ENCODE measurements at places on chromosomes 3 and 15.

GRCh38 chr3:42961633-42962032, 17.5 kb upstream of the GASK1A start:
- DNase-seq, result no peak

GRCh38 chr3:146322216-146322817, 71.4 kb upstream of the PLSCR4 start:
- DNase-seq, result no peak

- no peak for DNase-seq
These were observed 17.1 kb downstream of the CD80 start for GRCh38 chr3:119542168-119542767.

GRCh38 chr3:115800489-115801075, 177.3 kb downstream of the GAP43 start:
- no peak for DNase-seq

DNA sequence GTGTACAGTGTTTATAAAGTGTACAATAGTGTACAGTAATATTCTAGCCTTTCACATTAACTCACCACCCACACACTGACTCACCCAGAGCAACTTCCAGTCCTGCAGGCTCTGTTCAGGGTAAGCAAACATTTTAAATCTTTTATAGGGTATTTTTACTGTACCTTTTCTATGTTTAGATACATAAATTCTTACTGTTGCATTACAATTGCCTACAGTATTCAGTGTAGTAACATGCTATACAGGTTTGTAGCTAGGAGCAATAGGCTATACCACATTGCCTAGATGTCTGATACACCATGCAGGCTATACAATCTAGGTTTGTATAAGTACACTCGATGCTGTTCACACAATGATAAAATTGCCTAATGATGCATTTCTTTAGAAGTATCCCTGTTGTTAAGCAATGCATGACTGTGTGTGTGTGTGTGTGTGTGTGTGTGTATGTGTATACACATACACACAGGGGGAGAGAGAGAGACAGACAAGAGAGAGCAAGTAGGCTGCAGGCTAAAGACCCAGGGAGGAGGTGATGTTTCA, 72.5 kb upstream of the PRR23C start:
- DNase-seq, result no peak

GRCh38 chr3:14548321-14548729, 8.2 kb upstream of the GRIP2 start:
- no peak for DNase-seq

DNA sequence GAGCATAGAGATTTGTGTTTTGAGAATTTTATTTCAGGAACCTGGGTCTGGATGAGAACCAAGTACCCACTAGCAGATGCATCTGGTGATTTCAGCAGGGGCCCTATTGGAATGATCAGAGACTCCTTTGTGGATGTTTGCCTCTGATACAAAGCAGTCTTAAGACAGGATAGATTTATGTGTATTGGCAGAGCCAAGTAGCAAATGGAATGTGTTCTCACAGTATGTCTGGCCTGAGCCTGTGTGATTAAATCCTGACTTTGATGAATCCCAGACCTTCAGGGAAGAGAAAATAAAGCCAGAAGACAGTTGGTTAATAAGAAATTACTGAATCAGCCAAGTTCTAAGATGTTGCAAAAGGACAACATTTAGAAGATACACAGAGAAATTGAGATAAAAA, 755.5 kb upstream of the SEMA6D start:
- no peak for DNase-seq

DNA sequence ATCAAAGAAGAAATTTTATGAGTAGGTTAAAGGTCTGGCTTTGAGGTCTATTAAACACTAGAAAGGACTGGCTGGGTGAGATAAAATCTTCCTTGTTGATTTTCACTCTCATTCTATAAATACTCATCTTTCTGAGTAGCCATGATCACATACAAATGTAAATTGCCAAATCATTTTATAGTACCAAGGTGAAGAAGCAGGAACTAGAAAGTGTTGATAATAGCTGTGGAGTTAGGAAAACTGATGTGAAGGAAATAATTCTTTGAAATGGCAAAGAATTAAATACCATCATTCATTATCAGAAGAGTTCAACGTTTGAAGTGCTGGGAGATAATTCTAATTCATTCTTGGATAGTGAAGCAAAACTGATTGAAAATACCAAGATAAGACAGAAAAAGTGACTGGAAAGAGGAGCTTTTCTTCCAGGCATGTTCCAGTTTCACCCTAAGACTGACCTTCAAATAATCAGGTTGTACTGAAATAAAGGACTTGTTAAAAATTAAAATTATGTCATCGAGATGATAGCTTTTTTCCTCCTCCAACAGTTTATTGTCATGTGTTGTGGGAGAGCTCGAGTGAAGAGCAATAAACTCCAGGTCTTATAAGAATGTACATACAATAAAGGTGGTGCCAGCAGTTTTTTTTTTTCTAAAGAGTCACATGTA, 17.4 kb downstream of the THBS1 start:
- DNase-seq, result no peak

GRCh38 chr15:27238209-27238608, 267.2 kb downstream of the GABRG3 start:
- no peak for DNase-seq

DNA sequence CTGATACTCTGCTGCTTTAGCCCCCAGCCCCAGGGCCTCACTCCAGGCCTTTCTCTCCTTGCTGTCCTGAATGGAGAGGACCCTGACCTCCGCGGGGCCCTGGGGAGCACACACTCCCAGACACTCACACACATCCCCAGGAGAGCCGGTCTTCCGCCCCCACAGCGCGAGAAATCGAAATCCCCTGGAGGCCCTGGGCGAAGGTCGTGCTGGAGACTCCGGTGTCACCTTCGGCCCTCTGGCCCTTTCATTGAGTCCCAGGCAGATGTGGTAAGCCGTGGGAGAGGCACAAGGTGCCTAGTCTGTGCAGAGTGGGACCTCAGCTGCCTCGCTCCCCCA, 848 bp upstream of the GOLGA8B start:
- no peak for DNase-seq

- no peak for DNase-seq
These were observed 94.4 kb downstream of the DTWD1 start for GRCh38 chr15:49715211-49715610.

DNA sequence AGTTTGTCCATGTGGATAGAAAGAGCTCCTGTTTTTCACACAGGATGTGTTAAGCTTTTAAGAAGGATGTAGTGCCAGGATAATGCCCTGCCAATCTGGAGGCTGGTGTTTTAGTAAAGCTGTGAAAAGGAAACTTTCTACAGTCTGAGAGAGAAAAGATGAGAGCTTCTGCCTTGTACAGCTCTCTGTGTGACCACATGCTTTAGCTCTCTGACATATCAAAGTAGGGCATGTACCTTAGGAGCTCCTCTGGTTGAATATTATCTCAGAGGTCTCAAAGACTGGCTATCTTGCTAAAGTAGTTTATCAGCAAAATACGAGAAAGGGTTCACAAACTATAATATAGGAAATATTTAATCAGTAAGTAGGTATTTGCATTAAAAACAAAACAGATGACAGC, 30.4 kb downstream of the CDIN1 start:
- DNase-seq, result no peak

DNA sequence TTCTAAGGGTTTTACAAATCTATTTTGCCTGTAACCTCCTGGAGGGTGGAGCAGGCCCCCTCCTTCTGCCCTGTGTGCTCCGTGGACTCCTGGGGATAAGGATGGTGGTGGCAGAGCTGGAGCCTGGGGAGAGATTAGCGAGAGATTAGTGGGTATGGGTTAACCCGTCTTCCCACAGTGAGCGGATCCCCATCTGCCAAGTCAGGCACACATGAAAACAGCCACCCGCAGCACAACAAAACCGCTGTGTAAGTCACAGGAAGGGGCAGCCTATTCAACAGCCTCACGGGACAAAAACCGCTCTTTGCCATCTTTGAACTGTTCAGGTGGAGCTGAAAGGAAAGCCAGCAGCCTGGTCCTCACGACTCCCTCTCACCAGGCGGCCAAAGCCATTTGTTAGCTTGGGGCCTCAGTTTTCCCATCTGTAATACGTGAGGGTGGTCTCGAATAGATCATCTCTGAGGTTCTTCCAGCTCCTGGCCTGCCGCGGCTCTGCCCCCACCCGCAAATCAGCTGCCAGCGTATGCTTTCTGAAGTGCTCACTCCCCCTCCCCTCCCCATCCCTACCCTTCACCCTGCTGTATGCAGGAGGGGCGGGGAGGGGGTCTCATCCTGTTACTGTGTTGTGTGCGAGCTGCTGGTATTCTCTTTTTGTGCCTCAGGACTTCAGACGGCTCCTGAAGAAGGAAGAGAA, 43.6 kb downstream of the PDIA5 start:
- no peak for DNase-seq

- no peak for DNase-seq
These were observed 135.1 kb downstream of the ADAMTS17 start for GRCh38 chr15:100206643-100207042.

DNA sequence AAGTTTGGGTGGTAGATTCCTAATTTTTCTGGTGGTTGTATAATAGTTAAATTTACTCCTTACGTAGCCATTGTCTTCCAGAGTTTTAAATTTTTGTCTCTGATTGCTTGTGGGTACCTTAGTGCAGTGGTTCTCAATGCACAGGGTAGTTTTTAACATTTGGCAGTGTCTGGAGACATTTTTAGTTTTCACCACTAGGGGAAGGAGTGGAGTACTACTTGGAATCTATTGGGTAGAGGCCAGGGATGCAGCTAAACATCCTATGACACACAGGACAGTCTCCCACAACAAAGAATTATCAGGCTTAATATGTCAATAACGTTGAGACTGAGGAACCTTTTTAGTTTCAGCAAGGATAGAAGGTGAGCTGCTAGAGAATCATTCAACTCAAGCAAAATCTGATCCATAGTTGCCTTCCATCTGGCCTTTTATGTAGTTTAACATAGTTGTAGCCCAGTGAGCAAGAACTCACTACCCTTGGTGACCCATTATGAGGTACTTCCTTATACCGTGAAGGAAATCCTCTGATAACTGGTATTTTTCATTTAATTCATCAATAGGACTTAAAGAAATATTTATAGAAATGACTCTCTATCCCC, 8.6 kb upstream of the STX19 start:
- no peak for DNase-seq

DNA sequence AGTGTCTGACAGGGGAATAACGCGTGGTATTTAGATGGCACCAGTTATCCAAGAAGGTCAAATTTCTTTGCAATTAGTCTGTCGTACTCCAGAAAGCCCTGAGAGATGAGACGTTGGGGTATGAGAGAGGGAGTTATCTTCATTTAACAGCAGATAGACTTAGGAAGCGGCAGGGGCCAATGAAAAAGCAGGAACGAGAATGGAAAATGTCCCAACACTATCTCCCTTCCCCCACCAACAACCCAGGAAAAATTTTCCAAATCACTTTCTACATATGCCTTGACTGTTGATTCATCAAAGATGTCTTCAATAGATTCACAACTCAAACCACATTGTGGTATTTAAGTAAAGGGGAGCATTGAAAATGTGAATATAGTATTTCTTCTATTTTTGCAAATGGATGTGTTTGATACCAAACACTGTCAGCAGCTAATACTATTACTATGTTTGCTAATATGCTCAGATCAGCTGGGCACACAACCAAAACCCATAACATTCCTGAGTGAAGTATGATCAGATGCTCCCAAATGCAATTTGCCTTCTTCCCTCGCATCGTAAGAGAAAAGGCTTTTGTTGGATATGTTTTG, 13.3 kb upstream of the GREM1 start:
- DNase-seq, result no peak

DNA sequence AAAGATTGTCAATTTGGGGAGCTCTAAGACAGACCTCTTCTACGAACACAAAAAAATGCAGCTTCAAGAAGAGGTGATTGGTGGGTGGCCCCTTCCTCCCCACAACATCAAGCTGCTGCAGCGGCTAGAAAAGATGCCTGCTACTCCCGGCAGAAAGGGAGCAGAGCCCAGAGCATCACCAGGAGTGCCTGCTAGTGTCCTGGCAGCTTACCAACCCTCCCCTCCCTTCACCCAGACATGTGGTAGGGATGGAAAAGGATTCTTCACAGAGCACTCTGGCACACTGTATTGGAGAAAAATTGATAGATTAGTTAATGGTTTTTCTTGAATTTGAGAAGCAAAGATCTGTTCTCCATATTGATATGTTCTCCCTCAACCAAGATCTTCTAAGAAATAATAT, 10.8 kb downstream of the IP6K1 start:
- no peak for DNase-seq

- DNase-seq, result no peak
These were observed 229.2 kb downstream of the KCNMB2 start for GRCh38 chr3:178765472-178765871.

GRCh38 chr3:126531051-126531330, 7.0 kb downstream of the CHST13 start:
- no peak for DNase-seq

DNA sequence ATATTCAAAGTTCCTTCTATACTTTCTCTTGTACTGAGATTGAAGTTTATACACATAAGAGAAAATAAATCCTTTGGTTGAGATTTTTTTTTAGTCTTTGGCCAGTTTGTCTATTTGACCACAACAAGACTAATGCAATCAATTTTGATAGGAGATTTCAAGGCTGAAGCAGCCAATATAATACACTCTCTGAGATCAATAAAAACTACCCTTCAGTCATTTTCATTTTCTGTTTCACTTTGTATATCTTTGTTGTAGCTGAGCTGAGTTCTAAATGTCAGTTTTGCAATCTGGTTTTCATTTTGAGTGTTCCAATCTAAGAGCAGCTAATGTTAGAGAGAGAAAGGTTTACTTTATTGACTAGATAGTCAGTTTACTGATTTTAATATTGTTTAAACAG, 623.8 kb upstream of the ROBO1 start:
- no peak for DNase-seq

- DNase-seq, result no peak
These were observed 4.4 kb downstream of the PCOLCE2 start for GRCh38 chr3:142884531-142884930.

- DNase-seq, result no peak
These were observed 48.2 kb upstream of the SLC41A3 start for GRCh38 chr3:126131881-126132750.

DNA sequence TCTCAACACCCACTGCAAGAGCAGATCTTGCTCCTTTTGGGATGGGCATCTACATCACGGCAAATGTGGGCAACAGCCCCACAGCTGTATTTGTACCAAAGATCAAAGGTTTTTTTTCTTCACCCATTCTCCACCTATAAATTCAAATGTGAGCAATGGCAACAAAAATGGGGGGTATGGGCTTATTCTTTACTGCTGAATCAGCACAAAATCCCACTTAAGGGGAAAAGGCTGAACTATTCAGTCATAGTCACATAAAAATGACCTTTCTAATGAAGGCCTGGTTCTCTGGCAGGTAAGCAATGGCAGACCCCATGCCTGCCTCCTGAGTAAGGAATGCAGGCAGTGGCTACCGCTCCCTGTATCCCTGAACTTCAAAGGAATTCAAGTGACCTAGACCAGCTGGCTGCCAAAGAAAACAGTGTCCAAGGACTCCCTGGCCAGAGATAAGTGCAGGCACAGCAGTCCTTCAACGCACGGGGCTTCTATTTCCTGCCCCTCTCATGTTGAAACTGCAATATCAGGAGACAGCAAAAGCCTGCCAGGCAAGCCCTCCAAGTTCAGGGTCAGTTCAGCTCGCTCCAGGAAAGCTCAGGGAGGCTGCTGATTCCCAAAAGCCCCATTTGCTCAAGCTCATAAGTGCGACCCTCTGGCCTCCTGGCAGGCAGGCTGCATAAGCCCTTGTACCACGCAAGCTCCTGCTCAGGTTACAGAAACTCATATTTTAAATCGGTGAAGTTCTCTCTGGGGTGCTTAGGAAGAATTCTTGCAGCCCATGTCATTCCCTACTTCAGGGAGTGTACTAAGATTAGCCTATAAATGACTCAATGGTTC, 134.1 kb downstream of the PDZRN3 start:
- no peak for DNase-seq

GRCh38 chr3:9803494-9803893, 6.6 kb upstream of the TTLL3 start:
- DNase-seq, result no peak

GRCh38 chr15:65653341-65653740, 31.6 kb downstream of the SLC24A1 start:
- DNase-seq, result no peak
